ENCODE measurements at places on chromosomes 16 and 17.
A peak's percentile ranks its signal among the peaks of the same experiment; 100 is the strongest.

GRCh38 chr17:47277921-47278320 lies 24.3 kb downstream of the ITGB3 start:
- no peak for DNase-seq

GRCh38 chr17:81271226-81271625 lies 23.9 kb downstream of the SLC38A10 start:
- DNase-seq: no peak

- DNase-seq: no peak
Measured at GRCh38 chr16:65779201-65779600, 587.3 kb upstream of the CDH5 start.

DNA sequence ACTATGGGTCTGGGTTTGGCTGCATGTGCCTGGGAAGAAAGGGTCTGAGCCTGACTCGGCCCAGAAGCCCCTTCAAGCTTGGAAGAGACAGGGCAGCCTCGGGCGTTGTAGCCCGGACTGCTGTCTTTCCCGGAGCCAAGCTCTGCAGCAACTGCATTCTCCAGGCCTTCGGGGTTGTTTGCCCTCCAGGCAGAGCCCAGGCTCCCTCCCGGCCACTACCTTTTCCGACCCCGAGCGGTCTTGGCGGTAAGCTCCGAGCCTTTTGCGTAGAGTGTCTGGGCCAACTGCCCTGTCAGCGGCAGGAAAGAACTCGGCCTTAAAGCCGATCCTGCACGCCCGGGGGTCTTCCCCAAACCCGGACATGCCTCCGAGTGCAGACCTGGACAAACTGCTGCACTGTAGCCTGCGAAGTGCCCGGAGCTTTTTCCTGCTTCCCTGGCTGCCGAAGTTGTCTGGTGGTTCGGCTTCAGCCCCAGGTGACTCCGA lies 1.3 kb downstream of the LHX1 start:
- no peak for DNase-seq

DNA sequence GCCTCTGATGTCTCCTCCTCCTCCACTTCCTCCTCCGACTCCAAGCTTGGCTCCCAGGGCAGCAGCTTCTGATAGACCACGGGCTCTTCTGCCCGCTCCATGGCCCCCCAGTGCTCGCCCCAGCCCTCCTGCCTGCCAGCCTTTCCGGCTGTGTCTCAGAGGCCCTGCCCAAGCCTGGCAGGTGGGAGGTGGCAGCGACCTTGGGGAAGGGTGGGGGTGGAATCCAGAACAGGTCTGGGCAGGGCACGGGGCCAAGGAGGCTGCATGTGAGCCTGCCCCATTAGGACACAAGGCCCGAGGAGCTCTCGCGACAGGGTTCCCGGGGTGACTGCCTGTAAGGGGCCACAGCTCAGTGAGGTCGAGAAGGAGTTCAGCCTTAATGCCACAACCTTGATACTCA lies at the start of gene GGT6:
TSS of gene GGT6 (minus strand) at position 157 of the 400 bp plus-strand sequence. CDS start at position 101, 56 bp downstream.
- DNase-seq: no peak

GRCh38 chr17:3843935-3844516 lies 2.0 kb downstream of the NCBP3 start:
- DNase-seq: no peak

- no peak for DNase-seq
Measured at GRCh38 chr17:77478899-77479298, 338.1 kb downstream of the SEC14L1 start.

DNA sequence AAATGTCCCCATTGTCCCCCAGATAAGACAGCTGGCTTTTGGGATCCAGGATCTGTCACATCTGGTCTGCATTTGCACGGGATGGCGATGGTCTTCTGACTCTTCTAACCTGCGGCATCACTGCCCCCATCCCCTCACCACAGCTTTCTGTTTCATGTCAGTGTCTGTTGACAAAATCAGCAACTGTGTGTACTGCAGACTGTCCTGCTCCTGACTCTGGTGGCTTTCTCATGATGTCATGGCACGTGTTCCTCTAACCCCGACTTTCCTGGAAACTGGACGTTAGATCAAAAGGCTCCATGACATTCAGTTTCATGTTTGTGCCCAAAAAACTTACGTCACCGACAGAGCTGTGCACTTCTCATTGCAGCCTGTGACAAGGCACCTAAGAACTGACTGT lies 30.1 kb upstream of the CPNE2 start:
- DNase-seq: no peak

DNA sequence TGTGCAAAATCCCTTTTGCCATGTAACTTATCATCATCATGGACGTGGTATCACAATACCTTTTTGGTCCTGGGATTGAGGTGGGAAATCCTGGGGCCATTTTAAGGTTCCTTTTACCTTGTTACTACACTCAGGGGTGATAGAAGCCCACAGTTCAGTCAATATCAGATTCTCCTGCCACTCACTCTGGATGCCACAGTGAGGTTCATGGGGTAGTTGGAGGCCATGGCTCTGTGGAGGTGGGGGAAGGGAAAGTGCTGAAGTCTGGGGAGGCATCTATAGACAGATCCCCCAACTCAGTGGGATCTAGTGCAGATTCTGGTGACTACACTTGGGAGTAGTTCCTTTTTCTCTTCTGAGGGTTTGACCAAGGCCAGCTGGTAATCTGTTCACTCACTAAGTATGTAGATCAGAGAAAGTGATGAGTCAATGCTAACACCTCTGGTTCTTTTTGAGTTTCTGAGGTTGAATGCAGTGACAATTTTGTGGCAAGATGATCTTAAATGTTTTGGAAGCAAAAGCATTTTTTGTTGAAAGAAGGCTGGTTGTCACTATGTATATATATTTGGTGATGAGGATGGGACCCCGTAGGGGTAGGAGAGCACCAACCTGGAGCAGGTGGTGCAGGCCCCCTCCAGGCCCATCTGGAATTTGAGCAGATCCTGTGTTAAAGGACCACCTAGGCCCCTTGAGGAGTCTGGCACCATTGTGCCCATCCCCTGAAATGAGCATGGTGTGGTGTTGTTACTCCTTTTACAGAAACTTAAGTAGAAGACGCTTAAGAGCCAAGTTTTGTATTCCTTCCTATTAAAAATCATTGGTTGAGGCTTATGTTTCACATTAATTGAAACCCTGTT lies 18.8 kb upstream of the IRF8 start:
- no peak for DNase-seq

DNA sequence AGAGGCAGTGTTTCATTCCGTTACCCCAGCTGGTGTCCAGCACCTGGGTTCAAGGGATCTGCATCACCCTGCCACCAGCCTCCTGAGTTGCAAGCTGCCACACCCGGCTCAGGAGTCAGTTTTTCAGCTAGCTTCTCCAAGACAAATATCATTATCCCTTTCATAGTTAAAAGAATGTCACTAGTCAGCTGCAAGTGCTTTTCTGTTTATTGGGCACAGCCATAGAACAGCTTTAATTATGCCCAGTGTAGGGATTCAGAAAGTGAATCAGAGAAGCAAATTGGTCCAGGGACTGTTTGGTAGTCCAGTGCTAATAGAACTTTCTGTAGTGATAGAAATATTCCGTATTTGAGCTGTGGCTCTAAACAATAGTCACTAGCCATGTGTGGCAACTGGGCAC lies 2.9 kb upstream of the AOC3 start:
- no peak for DNase-seq

DNA sequence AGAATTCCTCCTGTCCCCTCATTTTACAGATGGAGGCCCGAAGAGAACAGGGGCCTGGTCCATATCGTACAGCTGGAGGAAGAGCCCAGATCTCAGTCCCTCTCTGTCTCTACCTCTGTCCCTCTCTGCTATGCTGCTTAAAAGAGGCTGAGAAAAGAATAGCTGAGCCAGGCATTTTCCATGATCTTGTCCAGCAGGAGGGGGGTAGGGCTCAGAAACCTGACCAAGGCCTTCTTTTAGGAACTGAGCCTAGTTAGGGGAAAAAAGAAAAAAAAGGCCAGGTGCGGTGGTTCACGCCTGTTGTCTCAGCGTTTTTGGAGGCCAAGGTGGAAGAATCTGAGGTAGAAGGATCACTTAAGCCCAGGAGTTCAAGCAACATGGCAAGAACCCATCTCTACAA lies 84.2 kb downstream of the MGAT5B start:
- DNase-seq: no peak

DNA sequence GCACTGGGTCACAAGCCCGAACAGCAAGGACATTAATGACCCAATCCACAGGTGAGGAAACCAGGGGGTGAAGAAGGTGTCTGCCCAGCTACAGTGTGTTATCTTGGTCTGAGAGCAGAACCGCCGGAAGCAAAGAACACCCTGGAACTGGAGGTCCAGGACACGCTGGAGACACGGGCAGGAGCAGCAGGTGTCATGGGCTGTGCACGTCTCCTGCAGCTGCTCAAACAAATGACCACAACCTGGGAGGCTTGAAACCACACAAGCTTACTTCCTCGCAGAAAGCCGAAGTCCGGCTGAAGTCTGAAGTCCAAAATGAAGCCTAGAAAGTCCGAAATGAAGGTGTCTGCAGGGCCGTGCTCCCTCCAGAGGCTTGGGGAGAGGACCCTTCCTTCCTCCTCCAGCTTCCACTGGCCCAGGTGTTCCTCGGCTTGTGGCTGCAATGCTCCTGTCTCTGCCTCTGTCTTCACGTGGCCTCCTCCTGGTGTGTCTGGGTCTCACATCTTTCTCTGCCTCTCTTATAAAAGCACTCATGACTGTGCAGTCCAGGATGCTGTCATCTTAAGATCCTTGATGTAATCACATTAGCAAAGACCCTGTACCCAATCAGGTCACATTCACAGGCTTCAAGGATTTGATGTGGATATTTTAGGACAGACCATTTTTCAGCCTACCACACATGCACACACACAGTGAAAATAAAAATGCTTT lies 351.2 kb downstream of the C16orf95 start:
- DNase-seq: no peak

DNA sequence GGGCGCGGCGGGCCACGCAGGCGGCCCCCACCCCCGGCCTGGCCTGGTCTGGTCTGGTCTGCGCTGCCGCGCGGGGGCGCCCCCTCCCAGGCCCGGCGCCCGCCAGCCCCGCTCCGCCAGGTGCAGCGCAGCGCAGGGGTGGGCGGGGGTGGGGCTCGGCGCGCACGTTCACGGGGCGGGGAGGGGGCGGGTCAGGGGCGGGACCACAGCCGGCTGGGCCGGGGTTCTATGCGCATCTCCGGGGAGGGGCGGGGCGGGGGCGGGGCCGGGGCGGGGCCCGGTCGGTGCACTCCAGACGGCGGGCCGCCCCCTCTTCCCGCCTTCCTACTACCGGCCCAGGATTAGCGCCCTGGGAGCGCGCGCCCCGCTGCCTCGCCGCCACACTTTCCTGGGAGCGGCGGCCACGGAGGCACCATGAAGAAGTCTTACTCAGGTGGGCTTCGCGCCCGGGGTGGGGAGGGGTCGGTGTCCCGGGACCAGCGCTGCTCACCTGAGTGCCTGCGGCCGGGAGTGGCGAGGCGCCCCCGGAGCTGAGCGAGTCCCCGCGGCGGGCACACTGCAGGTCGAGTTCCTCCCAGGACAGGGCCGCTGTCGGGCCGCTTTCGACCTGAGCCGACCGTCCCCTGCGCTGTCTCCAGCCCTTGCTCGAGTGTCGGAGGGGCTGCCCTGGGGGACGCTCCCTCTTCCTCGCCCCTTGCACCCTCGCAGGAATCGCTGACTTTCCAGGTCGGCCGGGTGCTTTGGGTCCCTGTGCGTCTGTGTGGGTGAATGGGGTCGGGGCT lies 140.5 kb downstream of the SEC14L1 start:
- no peak for DNase-seq

DNA sequence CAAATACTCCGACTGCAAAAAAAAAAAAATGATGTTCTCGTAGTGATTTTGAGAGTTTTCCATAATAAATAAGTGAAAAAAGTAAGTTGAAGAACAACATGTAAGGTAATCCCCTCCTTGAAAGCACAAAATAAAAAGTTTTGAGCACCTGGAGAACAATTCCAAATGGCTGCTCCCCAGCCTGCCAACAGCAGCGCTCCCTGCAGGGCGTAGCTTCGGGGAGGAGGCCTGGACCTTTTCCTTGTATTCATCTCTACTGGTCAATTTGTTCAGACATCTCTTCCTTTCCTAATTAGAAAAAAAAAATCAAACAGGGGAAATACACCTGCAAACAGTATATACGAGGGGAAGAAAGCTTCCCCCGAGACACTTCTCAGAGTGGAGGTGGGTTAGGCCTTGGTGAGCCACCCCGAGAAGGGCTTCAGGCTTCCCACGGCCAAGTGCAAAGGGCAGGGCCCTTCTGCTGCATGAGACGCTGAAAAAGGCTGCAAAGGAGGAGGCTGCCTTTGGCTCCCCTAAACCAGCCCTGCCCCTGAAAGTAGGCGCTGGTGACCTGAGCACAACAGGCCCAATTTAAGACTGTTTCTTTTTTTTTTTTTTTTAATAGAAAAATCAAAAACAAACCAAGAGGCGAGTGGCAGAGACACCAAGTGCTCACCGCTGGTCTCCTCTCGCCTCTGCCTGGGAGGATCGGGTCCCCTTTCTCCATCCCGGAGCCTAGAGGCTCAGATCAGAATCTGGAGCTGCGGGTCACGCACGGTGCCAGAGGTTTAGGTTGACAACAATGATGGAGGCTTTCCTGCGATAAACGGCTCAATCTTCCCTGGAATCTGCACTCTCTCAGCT lies 193.1 kb upstream of the FOXF1 start:
- DNase-seq: no peak

GRCh38 chr16:28011971-28012445 lies 51.5 kb downstream of the GSG1L start:
- peak; percentile 3 for DNase-seq

GRCh38 chr17:62868008-62868407 lies 59.9 kb upstream of the MARCHF10 start:
- DNase-seq: no peak

- DNase-seq: no peak
Measured at GRCh38 chr17:63165400-63165799, 199.4 kb downstream of the TANC2 start.

GRCh38 chr17:72118335-72119076 lies 2.3 kb upstream of the SOX9 start:
- DNase-seq: no peak

DNA sequence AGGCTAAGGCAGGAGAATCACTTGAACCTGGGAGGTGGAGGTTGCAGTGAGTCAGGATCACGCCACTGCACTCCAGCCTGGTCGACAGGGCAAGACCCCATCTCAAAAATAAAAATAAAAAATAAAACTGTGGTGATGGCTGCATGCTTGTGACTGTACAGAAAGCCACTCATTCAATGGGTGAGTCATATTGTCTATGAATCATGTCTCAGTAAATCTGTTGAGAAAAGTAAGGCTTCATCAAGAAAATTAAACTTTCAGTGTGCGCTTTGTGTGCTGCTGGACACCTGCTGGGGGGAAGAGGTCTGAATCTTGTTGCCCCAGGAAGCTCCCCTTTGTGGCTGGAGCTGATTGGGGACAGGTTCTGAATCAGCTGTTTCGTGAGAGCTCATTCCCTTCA lies 11.3 kb downstream of the NUBP1 start:
- DNase-seq: peak; percentile 36

DNA sequence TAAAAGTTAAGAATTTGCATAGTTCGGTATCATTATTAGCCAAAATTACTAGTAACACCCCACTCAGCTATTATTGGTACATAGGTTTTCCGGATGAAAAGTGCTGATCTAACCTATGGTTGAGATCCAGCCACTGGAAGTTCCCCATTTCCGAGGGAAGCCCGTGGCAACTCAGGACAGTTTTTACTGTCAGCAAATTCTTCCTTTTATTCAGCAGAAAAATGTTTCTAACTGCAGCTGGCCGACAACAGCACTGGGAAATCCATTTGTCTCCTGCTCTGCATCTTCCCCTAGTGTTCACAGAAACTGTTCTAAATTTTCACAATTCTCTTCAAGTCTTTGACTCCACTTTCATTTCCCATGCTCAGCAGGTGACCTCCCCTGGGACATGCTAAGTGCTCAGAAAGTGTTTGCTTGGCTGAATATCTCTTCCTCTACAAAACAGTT lies 15.5 kb upstream of the MMD start:
- DNase-seq: no peak

- DNase-seq: no peak
Measured at GRCh38 chr16:67302970-67303369, 23.6 kb downstream of the KCTD19 start.
